Hindlimb muscle (tissue), 1 donor: ENCODE measurements at places on chromosomes 3 and 15. TPM values are rescaled to one million over a fixed set of nuclear protein-coding genes. Genes with fewer than 3 reads are reported as not detected.

- DNase-seq = no peak
These were observed 29.3 kb upstream of the SACM1L start for GRCh38 chr3:45659661-45660566.

DNA sequence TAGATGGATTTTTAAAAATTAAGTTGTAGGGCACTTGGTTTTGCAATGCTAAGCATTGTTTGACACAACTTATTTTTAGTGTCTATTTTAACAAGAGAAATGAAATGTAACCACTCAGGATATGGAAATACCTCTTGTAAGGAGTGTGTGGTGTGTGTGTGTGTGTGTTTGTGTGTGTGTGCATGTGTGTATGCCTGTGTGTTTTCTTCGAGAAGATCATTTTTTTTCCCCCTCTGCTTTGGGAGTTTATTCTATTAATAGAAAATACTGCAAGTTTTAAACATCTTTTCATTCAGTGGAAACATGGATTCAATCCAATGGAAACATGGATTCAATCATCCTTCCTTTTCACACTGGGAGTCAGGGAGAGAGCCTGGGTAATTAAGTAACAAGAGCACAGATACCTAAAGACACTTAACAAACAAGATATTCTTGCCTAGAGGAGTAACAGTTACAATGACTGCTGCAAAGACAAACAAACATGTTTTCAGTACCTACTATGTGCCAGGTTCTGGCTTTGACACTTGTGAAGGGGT, 567.2 kb upstream of the TBL1XR1 start:
- peak; percentile 82 for DNase-seq

- peak; percentile 85 for DNase-seq
These were observed 23.9 kb upstream of the PLSCR4 start for GRCh38 chr3:146274833-146275232.

- no peak for DNase-seq
These were observed 328.3 kb downstream of the OXSM start for GRCh38 chr3:26118165-26118564.

GRCh38 chr15:46880791-46881190, 836.5 kb upstream of the SEMA6D start:
- DNase-seq = no peak

DNA sequence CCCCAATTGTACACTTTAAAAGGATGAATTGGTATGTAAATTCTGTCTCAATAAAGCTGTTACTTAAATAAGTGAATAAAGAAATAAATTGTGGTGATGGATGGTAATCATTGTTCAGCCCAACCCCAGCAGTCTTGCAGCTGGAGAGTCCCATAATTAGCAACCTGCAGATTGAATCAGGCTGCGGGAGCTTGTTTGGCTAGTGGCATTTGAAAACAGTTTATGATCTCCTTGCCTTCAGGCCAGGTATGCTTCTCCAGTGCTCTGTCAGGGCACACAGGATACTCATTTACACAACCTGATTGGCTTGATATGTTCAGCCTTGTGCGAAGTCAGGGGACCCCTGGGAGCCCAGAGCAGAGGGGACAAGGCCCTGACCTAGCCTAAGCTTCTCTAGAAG, 16.5 kb upstream of the TSEN2 start:
- DNase-seq = no peak

GRCh38 chr15:58258501-58259292, 120.5 kb downstream of the AQP9 start:
- DNase-seq = no peak

GRCh38 chr3:141294848-141295247, 63.2 kb downstream of the PXYLP1 start:
- DNase-seq = no peak

DNA sequence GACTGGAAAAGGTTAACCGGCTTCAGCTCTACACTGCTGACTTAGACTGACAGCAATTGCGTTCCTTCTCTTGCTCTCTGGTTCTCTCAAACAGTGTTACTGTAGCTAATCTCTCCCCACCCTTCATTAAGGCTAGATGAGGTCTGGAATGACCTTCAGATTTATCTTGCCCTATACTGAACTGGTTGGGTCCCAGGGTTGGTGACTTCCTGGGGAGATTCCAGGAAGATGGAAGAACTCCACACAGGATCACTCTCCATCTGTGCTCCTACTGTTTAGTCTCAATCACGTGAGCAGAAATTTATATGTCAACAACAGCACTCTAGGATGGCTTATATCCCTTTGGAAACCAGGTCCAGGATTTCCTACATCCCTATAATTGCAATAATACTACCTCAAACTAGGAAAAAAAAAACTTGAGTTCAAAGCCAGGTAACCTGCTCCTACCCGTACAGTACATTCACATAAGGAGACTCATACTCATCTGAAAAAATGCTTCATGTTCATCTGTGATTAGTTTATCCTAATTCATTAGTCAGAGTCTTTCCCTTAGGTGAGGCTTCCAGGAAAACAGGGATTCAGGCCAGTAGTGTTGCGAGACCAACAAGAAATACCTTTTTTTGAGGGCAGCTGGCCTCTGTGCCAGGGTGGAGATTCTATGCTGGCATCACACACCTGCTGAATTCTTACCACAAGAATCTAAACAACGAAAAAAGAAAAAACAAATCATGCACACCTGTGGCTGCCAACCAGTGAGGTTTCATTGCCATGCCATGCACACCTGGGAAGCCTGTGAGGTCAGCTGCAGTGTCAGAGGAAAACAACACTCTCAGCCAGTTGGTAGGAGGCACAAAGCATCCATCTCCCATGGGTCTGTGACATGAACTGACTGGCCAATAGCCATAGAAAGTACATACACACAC, 297.3 kb downstream of the MECOM start:
- DNase-seq = no peak

- DNase-seq = peak; percentile 82
These were observed 36.3 kb downstream of the CHST14 start for GRCh38 chr15:40506964-40507571.

- DNase-seq = no peak
These were observed 4.2 kb downstream of the EDEM1 start for GRCh38 chr3:5191555-5192304.

The SAMMSON gene
- not detected for polyA plus RNA-seq

The CAPN3 gene
- polyA plus RNA-seq = 544 TPM

The OR5K2 gene
- polyA plus RNA-seq = not detected

The THRB gene
- polyA plus RNA-seq = 1.3 TPM

The ADAMTS17 gene
- polyA plus RNA-seq = 4.4 TPM
